ENCODE measurements at places on chromosomes 11 and 22.

DNA sequence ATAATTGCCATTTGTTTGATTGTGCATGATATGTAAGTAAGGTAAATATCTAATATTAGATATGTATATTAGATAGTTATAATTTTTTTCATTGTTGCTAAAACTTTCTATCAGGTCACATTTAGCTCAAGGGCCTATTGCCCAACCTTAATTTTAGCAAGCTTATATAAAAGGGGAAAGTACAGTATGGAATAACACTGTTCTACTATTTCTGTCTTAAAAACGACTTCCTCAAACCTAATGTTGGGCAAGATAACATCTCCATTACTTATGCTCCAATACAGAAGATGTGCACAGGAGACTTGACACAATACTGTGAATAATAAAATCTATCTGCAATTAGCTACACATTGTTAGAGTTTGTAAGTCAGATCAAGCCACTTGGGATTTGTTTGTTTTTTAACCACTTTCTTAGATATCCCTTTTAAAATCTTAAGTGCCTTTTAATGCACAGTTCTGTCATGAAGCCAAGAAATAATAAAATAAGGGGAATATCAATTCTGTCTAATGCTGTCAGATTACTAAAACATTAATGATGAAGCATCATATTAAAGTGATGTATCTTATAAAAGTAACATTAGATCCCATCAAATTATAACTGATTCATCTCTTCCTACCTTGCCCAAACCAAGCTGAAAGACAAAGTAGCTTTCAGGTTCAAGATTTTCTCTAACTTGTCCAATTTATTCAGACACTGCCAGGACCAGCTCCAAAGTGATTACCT is 98.1 kb downstream of the SIK3 start:
- DNase-seq, result no peak

- DNase-seq, result no peak
Measured at GRCh38 chr11:120904116-120904515, 119.8 kb upstream of the TBCEL start.

GRCh38 chr11:128416976-128417375 is 170.4 kb downstream of the ETS1 start:
- no peak for DNase-seq

- no peak for DNase-seq
Measured at GRCh38 chr22:46425016-46425415, 89.5 kb downstream of the TRMU start.

DNA sequence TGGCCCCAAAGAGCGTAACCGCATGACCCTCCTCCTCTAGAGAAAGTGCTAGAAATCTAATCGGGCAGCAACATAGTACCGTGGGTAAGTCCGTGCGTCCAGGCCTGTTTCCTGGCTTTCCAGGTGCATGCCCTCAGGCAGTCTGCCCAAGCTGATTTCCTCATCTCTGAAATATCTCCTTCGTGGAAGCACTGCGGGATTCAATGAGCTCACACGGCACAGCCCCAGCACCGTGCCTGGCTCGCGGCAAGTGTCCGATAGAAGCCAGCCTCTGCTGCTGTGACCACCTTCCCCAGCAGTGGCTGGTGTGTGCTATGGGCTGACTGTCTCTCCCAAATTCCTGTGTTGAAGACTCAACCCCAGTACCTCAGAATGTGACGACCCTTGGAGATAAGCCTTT is 20.7 kb downstream of the RPUSD4 start:
- no peak for DNase-seq

- no peak for DNase-seq
Measured at GRCh38 chr11:134861490-134862104, 449.6 kb upstream of the B3GAT1 start.

GRCh38 chr11:64260147-64260708 is 8.9 kb downstream of the PLCB3 start:
- no peak for DNase-seq

- DNase-seq, result no peak
Measured at GRCh38 chr11:116918925-116919655, 81.7 kb upstream of the APOA1 start.

GRCh38 chr22:43118953-43119458 is 8.5 kb downstream of the BIK start:
- no peak for DNase-seq

GRCh38 chr11:116078101-116078591 is 573.9 kb upstream of the CADM1 start:
- DNase-seq, result no peak
